Activated naive CD4-positive, alpha-beta T cell treated with anti-CD3 and anti-CD28 coated beads for 36 hours (primary cell): ENCODE measurements at places on chromosomes 7 and 10. TPM values are rescaled to one million over a fixed set of nuclear protein-coding genes. Genes with fewer than 3 reads are reported as not detected.

- DNase-seq, result no peak
Measured at GRCh38 chr10:95558593-95559320, 2.4 kb downstream of the SORBS1 start.

Gene SFRP5
- not detected for total RNA-seq

GRCh38 chr10:129004398-129004797 is 462.6 kb upstream of the MGMT start:
- DNase-seq, result no peak

DNA sequence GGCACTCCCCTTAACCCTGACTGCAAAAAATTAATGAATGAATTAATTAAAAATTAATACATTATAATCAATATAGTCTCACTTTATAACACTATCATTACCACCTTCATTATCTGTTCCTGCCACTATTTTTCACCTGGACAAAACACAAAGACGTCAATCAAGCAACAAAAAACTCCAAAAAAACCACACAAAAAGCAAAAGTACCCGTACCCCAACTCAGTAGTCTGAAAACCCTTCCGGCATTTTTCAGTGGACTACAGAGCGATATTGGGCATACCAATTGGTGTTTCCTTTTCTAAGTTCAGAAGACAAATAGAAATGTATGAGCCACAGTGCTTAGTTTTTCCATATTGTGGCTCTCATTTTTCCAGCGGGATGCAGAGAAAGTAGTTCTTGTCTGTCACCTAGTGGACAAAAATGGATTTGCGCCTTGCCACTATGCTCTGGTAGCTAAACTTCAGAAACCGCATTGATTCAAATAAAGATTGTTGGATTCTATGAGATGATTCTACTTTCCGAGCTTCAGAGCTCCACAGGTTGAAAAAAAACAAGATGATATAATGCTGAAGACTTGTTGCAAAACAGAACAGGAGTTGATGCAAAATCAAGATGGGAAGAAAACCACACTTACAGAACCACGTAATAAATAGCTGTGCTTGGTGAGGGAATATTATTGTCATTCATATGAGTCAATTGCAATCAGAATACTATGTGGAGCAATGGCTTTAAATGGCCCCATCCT is 50.6 kb upstream of the ITGB1 start:
- peak; percentile 81 for DNase-seq

DNA sequence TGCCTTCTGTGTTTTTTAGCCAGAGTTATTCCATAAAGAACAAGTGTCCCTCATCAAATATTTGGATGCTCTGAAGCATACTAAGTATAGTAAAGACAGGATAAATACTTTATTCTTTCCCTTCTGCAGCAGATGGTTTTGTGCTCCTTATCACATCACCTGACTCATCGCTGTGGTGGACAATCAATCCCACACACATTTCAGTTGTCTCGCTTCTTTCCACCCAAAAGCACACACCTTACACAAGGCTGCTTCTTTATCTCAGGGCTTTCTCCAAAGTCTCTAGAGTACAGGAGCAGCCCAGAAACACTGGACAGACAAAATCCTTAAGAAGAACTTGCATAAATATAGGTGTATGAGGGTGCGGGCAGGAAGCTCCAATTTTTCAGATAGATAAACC is 43.4 kb downstream of the IGF2BP3 start:
- no peak for DNase-seq

GRCh38 chr10:126321440-126321839 is 66.8 kb downstream of the ADAM12 start:
- no peak for DNase-seq

GRCh38 chr10:127525686-127526085 is 23.4 kb upstream of the NPS start:
- no peak for DNase-seq

Gene HMX3
- 0.32 TPM for total RNA-seq

GRCh38 chr10:47205192-47205591 is 94.8 kb upstream of the GDF10 start:
- no peak for DNase-seq

GRCh38 chr7:16409777-16410176 is 11.6 kb downstream of the CRPPA start:
- DNase-seq, result no peak

Gene MEIG1
- 0.81 TPM for total RNA-seq

DNA sequence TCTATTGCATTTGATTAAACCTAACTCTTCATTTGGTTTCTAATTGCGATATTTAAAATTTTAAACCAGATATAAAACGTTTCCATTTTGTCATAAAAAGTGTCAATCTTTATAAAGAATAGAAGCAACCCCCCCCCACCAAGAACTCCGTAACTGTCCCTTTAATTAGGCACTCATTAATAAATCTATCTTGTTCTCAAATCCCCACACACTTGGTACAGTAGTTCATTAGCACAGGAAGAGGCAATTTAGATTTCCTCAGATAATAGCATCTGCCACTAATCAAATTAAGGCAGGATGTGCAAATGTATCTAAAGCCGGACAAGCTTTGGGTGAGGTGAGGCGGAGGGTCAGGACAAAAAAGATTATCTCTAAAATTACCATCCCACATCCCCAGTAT is 1143.3 kb upstream of the AUTS2 start:
- DNase-seq, result no peak

GRCh38 chr7:84134169-84134568 is 60.4 kb downstream of the SEMA3A start:
- no peak for DNase-seq

Gene BAMBI
- 0.59 TPM for total RNA-seq

DNA sequence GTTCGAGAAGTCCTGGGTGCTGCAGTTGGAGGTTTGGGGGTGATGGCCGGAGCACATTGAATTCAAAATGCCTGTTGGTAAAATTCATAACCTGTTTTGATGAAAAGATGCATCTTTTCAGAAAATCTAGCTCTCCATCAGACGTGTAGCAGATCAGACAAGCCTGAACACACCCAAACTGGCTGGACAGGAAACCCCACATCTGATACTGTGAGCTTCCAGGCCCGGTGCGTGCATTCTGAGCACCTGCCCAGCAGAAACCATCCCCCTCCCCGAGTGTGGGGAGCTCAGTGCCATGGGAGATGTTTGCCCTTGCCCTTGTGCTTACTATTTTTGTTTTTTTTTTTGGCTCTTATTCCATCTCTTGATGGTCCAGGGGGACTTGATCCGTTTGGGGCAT is 417.1 kb downstream of the TCERG1L start:
- no peak for DNase-seq

DNA sequence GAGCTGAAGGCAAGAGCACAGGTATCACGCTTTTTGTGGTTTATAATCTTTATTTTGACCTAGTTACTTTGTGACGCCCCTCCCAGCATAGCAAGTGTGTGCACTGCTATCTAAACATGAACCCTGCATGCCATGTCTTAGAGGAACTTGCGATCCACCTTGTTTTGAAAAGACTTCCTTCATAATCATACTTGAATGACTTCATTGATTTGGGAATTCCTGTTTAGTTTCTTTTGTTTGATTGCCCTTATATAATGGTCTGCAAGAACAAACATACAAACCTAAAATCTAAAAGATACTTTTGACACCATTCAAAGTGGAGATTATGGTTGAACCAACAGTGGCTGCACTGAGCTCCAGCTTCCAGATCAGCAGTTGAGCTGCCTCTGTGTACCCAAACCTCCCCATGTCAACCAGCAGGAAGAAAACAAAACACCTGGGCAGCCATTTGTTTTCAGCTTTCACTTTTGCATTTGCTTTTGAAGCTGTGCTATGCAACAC is 132.6 kb downstream of the CELF2 start:
- DNase-seq, result no peak

DNA sequence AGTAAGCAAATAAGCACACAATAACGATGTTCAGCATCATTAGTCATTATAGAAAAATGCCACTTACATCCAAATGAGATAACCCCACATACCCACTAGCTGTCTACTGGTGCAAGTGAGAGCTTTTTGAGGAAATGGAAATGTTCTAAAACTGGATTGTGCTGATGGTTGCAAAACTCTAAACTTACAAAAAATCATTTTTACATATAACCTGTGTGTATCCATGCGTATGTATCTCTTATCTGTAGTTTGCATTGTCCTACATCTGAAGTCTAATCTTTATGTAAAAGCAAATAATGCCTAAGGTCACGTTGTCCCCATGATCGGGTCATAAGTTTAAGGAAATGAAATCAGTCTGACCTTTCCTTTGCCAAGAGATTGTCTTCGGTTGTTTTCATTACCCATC is 81.6 kb upstream of the DNAJB6 start:
- no peak for DNase-seq

- no peak for DNase-seq
Measured at GRCh38 chr7:42021631-42022030, 215.4 kb downstream of the GLI3 start.

DNA sequence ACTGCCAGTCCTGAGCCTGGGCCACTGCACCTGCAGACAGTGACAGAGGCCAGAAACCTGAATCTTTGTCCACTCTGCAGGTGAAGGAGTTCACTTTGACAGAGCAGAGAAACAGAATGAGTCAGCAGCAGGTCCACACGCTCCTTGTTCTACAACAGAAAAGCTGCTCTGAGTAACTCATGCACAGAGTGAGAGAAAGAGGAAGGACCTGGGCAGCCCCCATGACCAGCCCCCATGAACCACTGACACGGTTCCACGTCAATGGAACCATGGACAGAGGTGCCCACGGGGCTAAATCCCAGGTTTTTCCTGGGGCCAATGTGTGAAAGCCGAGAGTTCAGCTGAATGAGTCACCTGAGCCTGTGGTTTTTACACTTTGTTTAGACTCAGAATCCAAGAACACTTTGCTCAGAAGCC is 40.8 kb upstream of the CTBP2 start:
- no peak for DNase-seq

- DNase-seq, result no peak
Measured at GRCh38 chr10:79159141-79159651, 90.4 kb downstream of the ZMIZ1 start.

Gene TUBB8
- total RNA-seq, result not detected

DNA sequence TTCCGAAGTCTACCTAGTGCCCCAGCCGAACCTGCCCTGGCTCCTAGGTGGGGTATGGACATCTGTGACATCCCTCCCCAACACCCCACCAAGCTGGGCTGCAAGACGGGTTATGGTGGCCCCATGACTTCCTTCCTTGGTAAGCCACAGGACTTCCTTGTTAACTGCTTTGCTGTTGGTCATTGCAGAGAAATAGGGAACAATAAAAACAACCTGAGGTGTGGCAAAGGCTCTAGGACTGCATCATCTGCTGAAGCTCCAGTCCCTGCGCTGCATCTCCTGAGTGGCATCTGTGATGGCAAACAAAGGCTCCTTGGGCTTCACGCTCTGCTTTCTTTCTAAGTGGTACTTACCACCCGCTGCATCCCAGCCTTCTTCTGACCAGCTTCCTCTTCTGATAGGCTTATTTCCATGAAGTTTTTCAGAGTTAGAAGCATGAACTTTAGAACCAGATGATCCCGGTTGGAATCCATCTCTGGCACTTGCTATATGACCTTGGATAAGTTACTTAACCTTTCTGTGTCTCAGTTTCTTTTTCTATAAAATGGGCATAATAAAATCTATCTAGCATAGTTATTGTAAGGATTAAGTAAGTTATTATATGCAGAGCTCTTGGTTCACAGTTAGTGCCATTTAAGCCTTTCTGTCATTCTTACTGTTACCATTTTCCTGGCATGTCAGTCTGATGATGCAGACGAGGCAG is 216.8 kb downstream of the RPS24 start:
- no peak for DNase-seq

Gene SPDYE2
- not detected for total RNA-seq

DNA sequence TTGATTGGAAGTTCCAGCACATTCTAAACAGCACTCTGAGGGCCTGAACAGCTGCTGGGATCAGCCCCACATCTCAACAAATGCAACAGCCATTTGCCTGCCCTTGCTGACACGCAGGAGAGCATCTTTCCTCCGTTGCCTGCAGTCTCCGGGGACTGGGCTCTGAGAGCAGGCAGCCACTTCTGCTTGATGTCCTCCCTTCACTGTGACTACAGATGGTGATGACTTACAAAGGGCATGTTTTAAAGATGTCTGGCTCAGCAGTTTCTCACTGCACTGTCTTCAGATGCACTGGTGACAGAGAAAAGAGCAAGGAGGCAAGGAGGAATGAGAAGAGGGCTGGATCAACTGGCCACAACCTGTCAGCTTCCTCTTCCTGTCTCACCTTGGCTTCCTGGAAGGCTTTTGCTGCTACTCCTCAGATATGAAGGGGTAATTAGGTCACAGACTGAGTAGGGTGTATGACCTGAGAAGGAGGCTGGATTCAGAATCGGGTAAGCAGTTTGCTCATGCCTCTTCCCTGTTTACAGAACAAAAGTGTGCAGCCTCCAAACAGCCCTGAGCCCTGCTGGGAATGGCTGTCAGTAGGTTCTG is 143.5 kb upstream of the GHITM start:
- no peak for DNase-seq

Gene CFTR
- not detected for total RNA-seq

- DNase-seq, result no peak
Measured at GRCh38 chr10:89262086-89263051, 10.8 kb upstream of the LIPA start.

Gene TSPAN15
- total RNA-seq, result 1.1 TPM

- DNase-seq, result no peak
Measured at GRCh38 chr7:112745635-112746034, 44.6 kb downstream of the TMEM168 start.

Gene DNMBP
- total RNA-seq, result 2.4 TPM

GRCh38 chr7:39838326-39838725 is 111.7 kb upstream of the CDK13 start:
- DNase-seq, result no peak

Gene SPDYE5
- total RNA-seq, result not detected

DNA sequence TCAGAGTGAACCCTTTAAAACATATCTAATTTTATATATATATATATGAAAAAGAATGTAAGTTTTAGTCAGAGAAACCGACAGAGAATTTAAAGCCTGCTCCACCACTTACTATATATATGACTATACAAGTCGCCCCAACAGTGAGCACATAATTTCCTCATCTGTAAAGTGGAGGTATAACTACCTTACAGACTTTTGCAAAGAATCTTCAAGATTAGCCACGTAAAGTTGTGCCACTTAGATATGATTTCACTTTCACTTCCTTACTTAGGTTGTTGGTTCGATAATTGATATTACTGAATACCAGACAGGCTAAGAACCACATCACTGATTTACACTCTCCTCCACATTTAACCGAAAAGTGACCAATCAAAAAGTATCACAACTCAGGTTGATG is 94.7 kb downstream of the PDE1C start:
- DNase-seq, result no peak
